ENCODE measurements at places on chromosomes 13 and 19.

DNA sequence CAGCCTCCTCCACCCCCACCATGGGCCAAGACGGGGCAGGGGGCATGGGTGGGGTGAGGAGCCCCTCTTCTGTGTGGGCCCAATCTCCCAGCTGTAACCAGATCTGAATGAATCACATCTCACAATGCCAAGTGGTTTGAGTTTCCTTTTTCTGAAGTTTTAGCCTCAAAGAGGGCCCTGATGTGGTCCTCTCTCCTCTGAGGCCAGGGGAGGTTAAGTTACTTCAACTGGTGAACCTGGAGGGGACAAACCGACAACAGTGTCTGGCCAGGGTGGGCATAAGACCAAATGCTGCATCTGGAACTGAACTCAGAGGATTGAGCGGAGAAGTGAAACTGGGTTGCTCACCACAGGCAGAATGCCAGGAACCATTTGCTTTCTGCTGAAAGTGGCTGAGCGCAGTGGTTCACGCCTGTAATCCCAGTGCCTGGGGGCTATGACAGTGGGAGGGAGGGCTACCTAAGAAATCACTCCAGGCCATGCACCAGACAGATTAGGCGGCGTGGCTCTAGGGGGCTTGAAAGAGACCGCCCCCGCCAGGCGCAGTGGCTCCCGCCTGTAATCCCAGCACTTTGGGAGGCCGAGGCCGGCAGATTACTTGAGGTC lies 15.4 kb upstream of the IRGC start:
- peak; percentile 79 for DNase-seq

- peak; percentile 57 for DNase-seq
Measured at GRCh38 chr19:18657590-18658365, 20.9 kb downstream of the KLHL26 start.

GRCh38 chr13:109355875-109356434 lies 430.4 kb downstream of the IRS2 start:
- no peak for DNase-seq

DNA sequence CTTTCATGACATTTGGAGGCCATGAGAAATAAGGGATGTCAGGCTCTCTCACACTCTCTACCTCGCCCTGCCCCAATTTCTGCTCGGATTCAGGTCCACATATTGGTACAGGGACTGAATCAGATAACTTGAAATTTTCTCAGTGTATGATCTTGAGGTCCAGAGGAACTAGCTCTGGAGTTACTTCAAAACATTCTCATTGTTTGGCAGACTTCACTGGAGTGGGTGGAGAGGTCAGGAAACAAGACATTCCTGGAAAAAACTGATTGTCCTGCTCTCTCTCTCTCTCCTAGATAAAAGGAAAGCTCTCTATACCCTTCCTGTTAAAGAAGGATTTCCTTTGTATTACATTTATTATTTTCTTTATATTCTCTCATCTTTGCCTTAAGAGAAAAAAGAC lies 428.1 kb upstream of the DACH1 start:
- peak; percentile 60 for DNase-seq

DNA sequence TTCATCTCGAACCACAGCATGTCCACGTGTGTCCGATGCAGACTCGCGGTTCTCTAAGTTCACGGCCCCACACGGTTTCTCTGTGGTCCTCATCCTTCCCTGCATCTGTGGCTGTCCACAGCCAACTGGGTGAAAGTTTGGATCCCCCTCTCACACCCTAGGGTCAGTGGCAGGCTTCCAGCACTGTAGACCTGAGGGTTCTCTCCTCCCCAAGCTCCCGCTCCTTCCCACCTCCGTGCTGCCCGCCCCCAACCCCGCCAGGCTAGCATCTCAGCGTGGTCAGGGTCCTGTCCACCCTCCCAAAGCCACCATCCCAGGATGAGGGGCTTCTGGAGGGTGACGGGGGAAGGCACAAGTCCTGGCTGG lies 3.0 kb downstream of the ANGPTL4 start:
- DNase-seq, result peak; percentile 31

GRCh38 chr13:44305286-44305685 lies 68.3 kb upstream of the SERP2 start:
- DNase-seq, result no peak

DNA sequence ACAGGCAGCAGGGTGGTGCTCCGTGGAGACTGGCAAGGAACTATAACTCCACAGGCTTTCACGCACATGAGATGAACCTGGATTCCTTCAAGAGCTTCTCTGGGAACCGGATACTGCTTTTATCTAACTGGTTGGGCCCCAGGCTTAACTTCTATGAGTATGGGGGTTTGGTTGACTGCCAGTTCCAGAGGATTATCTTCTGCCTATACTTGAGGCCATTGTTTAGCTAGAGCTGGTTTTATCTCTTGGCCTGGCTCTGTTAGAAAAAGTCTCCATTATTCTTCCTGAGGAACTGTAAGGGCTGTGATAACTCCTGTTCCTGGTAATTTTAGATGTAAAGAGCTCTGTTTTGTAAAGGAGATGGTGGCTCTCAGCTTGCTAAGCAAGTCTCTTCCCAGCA lies 40.9 kb downstream of the ZNF846 start:
- DNase-seq, result no peak

DNA sequence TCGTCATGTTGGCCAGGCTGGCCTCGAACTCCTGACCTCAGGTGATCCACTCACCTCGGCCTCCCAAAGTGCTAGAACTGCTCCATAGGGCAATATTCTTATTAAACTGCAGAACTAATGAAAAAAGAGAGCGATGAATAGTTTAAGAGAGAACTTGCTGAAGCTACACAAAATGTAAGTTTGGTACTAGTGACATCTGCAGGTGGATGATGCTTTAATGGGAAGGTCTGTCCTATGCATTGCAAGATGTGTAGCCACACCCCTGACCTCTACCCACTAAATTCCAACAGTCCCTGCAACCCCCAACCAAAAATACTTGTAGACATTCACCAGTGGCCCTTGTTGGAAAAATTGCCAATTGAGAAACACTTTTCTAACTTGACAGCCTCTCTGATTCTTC lies 117.8 kb downstream of the NALCN start:
- DNase-seq, result no peak

- no peak for DNase-seq
Measured at GRCh38 chr19:15285896-15286591, 46.3 kb downstream of the BRD4 start.

DNA sequence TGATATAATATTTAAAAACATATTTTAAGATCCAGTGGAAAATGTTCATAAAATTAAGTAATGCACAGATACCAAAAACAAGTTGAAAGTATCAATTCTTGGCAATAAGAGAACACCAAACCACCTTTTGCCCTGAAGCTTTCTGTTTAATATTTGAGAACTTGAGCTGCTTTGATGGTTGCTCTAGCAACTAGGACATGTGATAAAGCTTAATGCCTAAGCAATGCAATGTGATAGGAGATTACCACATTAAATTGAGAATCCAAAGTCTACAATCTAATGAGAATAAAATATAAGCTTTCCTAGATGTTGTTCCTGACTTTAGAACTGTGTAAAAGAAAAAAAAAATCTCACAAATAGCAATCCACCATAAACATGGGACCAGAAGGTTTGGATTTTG lies 1367.5 kb upstream of the PCDH9 start:
- DNase-seq, result no peak

DNA sequence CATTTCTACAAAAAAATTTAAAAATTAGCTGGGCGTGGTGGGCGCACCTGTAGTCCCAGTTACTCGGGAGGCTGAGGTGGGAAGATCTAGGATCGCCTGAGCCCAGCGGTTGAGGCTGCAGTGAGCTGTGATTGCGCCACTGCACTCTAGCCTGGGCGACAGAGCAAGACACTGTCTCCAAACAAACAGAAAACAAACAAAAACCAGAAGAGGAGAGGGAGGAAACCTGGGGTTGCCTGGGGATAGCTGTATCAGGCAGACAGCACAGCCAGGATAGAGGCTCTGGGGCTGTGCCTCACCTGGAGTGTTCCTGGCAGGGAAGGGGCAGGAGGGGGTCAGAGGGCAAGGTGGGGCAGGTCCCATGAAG lies 2.6 kb upstream of the POLR2E start:
- DNase-seq, result no peak

DNA sequence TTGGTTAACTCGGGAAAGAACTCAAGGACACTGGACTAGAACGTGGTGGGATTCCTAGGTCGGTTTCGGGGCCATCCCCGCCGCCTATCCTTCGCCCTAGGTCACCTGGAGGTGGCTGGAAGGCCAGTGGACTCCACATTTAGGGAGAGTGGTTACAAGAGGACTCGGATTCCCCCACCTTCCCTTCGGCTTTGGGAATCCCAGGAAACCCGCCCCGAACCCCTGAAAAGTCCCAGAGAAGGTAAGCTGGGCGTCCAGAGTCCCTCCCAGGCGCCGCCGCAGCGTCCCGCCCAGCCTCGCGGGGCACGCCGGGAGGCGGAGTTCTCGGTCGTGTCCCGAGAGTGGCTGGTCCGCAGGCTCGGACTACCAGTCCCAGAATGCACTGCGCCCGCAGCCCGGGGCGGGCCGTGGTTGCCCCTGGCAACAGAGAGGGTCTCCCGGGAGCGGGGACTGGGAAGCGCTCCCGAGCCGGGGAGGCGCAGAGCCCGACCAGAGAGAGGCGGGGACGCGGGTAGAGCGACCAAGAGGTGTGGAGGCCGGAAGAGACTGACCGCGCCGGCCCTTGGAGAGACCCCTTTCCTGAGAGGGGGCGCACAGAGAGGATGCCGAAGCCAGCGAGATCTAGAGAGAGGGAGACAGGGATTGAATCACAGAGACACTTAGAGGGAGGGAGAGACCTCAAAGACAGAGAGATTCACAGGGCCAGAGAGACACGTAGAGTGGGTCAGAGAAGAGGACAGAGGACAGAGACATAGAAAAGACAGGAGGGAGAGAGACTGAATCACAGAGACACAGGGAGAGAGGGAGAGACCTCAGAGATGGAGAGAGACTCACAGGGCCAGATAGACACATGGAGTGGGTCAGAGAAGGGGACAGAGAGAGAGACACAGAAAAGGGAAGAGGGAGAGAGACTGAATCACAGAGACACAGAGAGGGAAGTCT lies 2.6 kb upstream of the PRKCG start:
- DNase-seq, result peak; percentile 92

GRCh38 chr13:74067818-74068217 lies 66.4 kb downstream of the KLF12 start:
- peak; percentile 56 for DNase-seq

- DNase-seq, result no peak
Measured at GRCh38 chr19:15540435-15540834, 32.1 kb downstream of the CYP4F22 start.

DNA sequence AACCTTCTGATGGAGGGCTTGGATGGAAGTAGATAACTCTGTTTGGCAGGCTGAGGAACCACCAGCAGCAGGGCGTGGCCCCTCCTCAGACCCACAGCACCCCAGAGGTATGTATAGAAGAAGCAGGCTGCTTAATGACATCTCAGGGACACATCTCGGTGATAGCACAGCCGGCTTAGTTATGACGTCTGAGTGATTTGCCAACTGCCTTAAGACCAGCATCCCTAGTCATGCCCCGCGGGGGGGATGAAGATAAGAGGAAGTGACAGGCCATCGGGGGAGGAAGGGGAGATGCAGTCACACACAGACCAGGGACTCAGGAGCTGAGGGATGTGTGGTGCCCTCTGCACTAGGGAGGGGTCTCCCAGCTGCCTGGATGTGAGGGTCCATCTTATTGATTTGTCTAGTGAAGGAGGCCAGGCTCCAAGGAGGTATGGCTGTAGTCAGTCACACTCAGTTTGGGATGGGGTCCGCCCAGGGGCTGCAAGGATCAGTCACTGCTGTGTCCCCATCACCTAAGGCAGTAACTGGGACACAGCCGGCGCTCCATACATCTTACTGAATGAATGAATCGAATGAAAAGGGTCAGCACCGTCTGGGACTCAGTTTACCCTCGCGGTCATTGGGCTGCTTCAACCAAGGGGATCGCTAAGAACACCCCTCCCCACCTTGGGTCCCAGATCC lies 19.2 kb upstream of the ERCC1 start:
- DNase-seq, result peak; percentile 40

GRCh38 chr13:33487575-33488243 lies 202.2 kb upstream of the STARD13 start:
- DNase-seq, result peak; percentile 44

DNA sequence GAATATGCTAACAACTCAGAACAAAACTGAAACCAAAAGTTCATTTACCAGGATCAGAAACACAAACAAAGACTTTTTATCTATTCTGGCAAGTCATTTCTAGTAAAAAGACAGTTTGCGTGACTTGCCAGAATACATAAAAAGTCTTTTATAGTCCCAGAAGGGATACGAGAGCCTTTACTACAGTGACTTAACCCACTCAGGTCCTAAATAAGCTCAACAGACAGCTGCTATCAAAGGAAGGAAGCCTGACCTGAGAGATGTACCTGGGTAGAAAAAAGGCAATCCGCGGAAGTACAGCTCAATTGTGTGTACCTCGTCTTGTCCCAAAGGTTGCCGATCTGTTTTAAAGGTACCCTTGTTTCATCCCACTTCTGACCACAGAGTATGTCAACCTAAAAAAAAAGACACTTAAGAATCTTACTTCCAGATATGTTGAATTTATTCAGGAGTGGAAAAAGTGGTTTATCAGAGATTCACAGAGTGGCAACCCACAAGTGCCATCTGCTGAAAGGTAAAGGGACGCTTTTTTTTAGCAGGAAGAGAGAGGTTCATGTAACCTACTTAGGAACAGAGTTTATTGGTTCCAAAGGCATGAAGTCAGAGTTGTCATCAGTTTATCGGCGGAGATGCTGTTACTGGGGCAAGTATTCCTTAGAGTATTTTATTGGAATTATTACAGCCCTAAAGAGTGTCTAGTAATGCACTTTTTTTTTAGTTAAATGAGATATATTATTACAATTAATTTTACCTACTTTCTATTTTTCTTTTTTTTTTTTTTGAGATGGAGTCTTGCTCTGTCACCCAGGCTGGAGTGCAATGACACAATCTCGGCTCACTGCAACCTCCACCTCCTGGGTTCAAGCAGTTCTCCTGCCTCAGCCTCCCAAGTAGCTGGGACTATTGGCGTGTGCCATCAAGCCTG lies 69.7 kb upstream of the C1QTNF9B start:
- DNase-seq, result no peak

GRCh38 chr19:20472854-20473253 lies 92.7 kb downstream of the ZNF737 start:
- DNase-seq, result no peak

DNA sequence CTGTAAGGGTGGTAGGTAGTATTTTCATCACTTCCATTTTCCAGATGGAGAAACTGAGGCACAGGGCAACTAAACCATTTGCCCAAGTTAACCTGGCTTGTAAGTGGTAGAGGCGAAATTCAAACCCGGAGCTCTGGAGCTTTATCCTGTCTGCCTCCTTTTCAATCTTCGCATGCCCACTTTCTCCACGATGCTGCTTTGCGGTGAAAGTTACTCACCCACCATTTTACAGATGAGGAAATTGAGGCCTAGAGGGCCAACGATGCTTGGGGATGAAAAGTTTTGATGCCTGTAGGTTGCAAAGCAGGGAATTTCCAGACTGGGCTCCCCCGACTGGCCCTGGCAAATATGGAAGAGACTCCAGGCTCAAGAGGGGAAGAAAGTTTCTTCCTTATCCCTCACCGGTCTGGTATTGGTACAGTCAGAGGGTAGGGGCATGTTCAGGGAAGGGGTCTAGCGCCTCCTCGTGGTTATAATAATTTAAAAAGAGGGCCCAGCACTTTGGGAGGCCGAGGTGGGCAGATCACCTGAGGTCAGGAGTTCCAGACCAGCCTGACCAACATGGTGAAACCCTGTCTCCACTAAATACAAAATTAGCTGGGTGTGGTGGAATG lies 1.9 kb upstream of the SH2D3A start:
- DNase-seq, result no peak

- DNase-seq, result no peak
Measured at GRCh38 chr19:47419030-47419783, at the start of gene MEIS3. Gene MEIS3 (minus strand): TSS chr19:47419527. CDS start chr19:47419081, 446 bp downstream.

GRCh38 chr13:110233951-110234280 lies 73.0 kb downstream of the COL4A1 start:
- no peak for DNase-seq

- DNase-seq, result peak; percentile 83
Measured at GRCh38 chr19:16067205-16067938, 8.9 kb upstream of the TPM4 start.

All from fibroblast of upper back skin (primary cell).